ENCODE measurements at places on chromosomes 12 and 14. TPM values are rescaled to one million over a fixed set of nuclear protein-coding genes. Genes with fewer than 3 reads are reported as not detected.

The MIP gene
- total RNA-seq: not detected

The C14orf119 gene
- total RNA-seq: 67.2 TPM

DNA sequence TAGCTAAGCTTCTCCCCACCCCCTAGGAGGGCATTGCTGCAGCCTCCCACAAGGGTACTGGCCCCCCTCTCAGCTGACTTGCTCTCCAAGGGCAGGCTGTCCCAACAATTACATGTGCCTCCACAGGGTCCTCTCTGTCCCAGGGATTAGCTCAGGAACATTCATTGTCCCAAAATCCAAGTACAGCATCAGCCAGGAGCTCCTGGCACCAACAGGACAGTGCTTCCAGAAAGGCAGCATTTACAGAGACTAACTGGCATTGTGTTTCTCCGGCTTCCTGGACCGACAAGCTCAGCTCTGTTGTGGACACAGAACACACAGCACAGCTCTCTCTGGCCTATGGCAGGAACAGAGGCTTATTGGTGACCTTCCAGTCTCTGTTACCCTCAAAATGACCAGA, 21.7 kb downstream of the ABCD4 start:
- DNase-seq: no peak

DNA sequence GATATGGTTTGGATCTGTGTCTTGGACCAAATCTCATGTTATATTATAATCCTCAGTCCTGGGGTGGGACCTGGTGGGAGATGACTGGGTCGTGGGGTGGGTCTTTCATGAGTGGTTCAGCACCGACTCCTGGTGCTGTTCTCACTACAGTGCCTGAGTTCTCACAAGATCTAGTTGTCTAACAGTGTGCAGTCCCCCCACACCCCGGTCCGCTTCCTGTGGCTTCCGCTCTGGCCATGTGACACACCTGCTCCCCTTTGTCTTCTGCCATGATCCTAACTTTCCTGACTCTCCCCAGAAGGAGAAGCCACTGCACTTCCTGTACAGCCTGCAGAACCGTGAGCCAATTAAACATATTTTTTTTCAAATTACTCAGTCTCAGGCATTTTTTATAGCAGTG, 1262.2 kb downstream of the TMEM121 start:
- DNase-seq: no peak

DNA sequence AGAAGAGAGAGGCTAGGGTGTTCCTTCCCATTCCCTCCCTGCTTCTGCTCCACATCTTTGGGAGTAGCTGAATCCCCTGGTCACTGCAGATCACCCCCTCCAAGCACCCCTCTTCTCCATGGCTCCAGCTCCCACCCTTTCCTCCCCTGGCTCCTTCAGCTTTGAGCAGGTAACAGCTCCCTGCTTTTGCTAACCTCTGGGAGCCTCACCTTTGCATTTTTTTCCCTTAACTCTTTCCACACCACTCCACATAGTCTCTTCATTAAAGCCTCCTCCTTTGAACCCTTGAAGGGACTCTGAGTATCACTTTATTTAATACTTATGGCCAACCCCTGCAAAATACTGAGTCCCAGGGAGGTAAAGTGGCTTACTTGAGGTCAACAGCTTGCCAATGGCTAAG, 25.7 kb upstream of the SERPINA6 start:
- no peak for DNase-seq

DNA sequence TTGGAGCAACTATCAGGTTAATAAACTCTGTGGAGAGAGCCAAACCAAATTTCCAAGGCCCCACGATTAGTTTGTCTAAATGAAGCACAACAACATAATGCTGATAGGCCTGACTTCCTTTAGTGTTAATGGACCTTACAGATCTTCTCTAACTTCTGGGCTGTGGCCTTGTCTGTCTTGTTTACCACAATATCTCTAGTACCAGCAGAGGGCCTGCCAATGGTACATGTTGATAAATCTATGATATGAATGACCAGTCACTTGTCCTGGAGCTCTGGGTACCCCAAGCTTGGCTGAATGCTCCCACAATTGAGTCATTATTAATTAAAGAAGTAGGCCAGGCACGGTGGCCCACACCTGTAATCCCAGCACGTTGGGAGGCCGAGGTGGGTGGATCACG, 78.9 kb upstream of the CISTR start:
- no peak for DNase-seq

- DNase-seq: no peak
These were observed 90.4 kb downstream of the RBM19 start for GRCh38 chr12:113875691-113876090.

DNA sequence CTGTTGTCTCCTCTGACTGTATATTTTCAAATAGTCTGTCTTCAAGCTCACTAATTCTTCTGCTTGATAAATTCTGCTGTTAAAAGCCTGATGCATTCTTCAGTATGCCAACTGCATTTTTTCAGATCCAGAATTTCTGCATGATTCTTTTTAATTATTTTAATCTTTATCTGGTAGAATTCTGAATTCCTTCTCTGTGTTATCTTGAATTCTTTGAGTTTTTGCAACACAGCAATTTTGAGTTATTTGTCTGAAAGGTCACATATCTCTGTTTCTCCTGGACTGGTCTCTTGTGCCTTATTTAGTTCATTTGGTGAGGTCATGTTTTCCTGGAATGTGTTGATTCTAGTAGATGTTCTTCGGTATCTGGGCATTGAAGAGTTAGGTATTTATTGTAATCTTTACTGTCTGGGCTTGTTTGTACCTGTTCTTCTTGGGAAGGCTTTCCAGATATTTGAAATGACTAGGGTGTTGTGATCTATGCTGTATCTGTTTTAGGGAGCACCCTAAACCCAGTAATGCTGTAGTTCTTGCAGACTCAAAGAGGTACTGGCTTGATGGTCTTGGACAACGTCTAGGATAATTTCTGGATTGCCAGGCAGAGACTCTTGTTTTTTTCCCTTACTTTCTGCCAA, 193.8 kb upstream of the NPAS3 start:
- no peak for DNase-seq

DNA sequence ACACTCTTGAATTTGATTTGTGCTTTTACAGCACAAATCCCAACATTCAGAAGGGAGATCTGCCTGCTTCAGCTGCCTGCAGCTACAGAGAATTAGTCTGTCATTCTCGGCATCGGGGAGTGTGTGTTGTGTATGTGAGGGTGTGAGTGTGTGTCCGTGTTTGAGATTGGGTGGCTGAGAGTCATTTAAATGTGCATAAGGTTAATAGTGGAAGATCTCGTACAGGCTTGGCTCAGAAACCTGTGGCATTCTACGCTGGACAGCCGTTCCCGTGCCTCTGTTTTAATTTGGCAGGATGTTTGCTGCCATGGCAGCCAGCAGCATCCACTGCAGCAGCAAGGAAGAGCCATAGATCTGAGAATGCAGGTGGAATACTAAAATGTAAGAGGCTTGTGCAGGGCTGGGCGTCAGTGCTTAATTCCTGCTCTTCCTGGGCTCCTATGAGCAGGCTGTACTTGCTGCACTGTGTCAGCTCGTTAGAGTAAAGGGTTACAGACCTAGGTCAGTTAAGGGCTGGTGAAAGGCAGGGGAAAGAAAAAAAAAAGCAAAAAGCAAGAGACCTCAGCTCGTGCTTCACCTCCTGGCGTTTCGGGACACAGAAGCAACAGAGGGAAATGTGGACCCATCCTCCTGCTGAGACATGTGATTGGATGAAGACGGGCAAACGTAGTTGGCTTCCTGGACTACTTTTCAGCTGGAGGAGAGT, 205.4 kb downstream of the NAV3 start:
- DNase-seq: no peak

GRCh38 chr12:96472384-96472783, 17.0 kb upstream of the CFAP54 start:
- DNase-seq: no peak

DNA sequence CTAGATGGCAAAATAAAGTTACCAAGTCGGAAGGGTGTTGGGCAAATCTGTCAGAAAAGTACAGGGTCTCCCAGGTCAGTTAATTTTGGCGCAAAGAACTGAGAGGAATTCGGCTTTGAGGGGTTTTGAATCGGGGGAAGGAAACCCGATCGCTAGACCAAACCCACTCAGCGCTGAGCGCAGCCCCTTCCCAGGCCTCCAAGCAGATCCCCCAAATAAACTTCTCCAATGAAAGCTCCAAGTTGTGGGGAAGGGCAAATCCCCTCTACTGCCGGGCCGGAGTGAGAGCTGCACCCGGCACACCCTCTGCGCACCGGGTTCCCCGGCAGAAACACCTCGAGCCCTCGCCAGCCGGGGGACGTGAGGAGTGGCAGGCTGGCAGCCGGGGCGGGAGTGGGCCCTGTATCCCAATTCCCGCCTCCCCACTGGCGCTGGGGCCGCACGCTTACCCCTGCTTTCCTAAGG, 441 bp downstream of the E2F7 start:
- no peak for DNase-seq

All from type B pancreatic cell (in vitro differentiated cells).